Dermis blood vessel endothelial cell (primary cell): ENCODE measurements at places on chromosomes 4 and X. TPM values are rescaled to one million over a fixed set of nuclear protein-coding genes. Genes with fewer than 3 reads are reported as not detected.

- DNase-seq, result no peak
Measured at GRCh38 chr4:39970671-39971640, 6.8 kb downstream of the PDS5A start.

DNA sequence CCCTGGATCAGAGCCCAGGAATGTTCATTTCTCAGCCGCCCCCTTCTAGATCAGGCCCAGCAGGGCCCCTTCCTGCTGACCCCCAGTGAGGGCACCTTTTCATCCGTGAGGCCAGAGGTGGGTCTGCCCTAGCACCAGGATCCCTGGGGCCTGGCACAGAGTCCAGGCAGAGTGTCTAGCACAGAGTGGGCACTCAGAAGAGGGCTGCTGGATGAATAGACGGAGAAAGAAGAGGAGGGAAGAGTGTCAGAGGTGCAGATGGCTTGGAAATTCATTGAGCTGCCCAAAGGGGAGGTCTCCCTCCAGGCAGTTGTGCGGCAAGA is 106.5 kb downstream of the CPZ start:
- DNase-seq, result no peak

GRCh38 chrX:39559229-39559628 is 538.5 kb downstream of the BCOR start:
- no peak for DNase-seq

GRCh38 chr4:126708716-126709115 is 924.0 kb upstream of the INTU start:
- DNase-seq, result no peak

CXCR3 gene
- total RNA-seq, result not detected in 2 replicates

POU4F2 gene
- total RNA-seq, result not detected in 2 replicates
